ENCODE measurements at places on chromosomes 2 and 18.

DNA sequence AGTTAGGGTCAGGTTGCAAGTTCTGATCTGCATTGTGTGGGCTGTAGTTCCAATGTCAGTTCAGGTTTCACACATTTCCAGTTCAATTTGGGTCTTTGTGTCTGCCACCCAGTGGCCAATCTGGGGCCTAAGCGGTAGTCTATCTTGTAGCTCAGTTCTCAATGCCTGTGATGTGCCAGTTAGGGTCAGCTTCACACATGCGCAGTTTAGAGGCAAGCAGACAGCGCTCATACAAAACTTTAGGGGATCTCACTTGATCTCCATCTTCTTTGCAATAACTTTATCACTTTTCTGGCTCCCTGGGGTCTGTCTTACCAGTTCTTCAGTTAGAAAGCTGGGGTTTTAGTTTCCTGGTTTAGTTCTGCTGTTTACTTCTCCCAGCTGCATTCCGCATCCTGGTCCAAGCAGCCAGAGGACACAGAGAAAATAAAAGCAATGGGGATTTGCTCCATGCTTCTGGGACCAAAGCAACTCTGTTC, 11.0 kb upstream of the ZNF24 start:
- peak; percentile 59 for DNase-seq

DNA sequence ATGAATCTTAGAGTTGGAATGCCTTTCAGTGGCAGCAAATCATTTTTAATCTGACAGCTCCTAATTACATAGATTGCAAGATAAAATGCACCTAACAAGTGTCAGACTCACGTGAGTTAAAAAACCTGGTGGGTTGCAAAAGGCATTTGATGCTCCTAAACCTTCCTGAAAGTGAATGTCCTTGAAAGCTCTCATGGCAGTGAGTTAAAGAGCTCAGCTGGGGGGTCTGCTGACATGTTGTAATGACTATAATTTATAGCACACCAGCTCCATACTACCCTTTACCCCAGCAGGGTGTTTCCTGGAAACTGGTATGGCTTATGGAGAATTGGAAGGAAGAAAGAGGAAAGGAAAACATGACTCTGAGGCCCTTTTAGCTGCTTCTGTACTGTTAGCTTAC, 91.9 kb upstream of the CAVIN2 start:
- no peak for DNase-seq

GRCh38 chr18:74791501-74792194, 194.0 kb downstream of the ZNF407 start:
- DNase-seq, result no peak

GRCh38 chr2:53508667-53509066, 258.9 kb upstream of the CHAC2 start:
- DNase-seq, result no peak

DNA sequence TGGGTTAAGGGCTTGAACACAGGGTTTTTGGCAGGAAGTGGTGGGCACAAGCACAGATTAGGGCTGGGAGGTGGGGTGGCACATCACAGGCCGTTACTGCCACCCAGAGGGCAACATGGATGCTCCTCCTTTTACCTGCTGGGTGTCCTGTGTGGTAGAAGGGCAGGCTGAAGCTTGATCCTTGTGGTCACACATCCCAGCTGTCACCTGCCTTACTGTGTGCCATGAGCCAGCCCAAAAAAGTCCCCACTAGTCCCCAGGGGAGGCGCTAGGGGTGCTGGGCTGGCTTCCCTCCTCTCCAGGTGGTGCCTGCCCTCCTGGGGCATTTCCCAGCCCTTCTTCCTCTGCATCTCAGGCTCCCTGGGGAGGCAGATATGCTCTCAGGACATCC, 50.5 kb upstream of the ALPP start:
- DNase-seq, result no peak

- DNase-seq, result no peak
These were observed 95.1 kb downstream of the BAZ2B start for GRCh38 chr2:159521272-159521671.

DNA sequence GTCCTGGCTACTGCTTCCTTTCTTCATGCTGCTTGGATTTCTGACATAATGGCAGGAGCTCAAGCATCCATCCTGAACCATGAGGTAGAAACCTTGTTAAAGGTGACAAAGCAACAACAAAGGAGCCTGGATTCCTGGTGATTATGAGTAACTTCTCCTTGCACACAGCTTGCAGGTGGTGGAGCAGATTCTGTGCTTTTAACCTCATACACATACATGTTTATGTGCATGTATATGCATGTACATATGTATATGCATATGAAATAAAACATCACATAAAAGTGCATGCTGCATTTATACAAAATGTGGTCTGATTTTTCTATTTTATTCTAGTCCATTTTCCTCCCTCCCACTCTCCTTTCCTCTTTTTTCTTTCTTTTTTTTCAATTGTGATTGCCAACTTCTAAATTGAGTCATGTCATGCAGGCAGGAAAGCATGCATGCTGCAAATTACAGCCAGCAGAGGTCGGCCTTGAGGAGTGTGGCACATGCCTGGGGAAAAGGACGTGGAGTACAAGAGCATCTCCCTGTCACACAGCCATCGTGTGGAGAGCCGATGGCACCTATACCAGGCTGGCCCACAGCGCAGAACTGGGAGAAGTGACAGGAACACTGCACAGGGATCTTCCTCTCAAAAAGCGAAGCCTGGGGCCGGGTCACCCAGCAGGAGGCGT, 17.9 kb downstream of the LCT start:
- peak; percentile 68 for DNase-seq

DNA sequence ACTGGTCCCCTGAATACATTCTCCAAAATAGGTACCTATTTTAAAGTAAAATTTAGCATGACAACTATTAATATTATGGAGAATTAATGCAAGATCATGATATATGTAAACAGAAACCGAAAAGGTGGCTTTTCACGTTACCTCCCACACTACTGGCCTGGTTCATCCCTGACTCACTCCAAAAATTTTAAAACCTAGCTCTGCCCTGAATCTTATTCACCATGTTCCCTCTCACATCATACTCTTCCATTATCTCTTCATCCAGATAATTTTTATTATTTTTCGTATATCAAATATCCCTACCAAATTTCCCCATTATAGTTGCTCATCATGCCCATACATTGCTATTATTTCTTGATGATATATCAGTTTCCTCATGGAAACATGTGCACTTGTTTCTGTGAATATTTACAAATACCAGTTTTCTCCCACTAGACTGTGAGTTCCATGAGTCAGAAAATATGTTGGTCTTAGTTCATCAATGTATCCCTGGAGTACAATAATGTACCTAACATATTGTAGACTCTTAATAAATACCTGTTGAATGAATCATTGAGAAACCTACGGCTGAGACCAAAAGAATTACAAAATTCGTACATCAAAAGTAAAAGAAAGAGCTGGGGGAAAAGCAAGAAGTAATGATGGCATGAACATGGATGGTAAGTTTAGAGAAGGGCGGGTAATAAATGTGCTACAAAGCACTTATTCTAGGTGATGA, 360.1 kb upstream of the CHAC2 start:
- DNase-seq, result no peak

DNA sequence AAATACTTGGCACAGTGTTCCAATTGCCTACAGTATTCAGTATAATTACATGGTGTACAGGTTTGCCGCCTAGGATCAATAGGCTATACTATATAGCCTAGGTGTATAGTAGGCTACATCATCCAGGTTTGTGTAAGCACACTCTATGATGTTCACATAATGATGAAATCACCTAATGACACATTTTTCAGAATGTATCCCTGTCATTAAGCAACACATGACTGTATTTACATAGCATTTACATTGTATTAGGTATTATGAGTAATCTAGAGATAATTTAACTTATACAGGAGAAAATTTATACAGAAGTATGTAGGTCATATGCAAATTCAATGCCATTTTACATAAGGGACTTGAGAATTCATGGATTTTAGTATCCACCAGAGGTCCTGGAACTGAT, 35.4 kb downstream of the SCN7A start:
- no peak for DNase-seq

- DNase-seq, result no peak
These were observed 51.1 kb upstream of the LGALSL start for GRCh38 chr2:64402876-64403275.

DNA sequence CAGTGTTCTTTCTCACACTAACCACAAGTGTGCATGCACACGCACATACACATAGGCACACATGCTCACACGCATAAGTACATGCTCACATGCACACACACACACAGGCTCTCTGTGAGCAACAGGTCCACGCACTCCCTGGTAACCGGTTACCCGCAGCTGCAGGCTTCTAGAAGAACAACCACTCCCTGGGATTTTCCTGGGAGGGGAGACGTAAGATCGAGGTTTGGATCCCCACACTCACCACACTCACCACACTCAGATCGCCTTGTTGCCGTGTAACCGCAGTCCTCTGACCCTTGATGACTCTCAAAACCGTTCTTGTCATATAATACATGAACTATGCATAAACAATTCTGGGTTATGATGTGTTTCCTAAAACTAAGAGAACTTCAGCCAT, 42.2 kb downstream of the TTC32 start:
- DNase-seq, result no peak

DNA sequence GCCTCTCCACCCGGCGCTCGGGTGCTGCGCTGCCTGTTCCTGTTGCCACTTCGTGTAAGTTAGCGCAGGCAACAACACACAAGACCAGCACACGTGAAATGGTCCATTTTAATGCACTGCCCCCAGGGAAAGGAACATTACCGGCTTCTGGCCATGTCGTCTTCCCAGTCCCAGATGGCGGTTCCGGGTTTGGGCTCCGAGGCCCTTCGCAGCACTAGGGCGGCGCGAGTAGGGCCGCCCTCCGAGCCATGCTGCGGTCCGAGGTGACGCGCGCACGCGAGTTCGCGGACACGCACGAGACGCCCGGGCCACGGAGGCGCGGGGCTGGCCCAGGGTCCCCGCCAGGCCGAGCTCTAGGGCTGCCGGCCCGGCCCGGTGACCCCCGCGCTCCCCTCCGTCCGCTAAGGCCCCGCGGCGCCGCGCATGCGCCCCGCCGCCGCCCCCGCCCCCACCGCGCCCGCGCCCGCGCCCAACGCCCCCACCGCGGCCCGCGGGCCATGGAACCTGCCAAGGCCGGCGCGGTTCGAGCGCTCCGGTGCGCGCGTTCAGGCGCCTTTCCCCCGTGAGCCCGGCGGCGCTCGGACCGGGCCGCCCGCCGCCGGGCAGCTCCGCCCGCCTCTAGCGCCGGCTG, 367 bp upstream of the ZNF236 start:
- peak; percentile 59 for DNase-seq

- DNase-seq, result no peak
These were observed 28.6 kb downstream of the DOCK10 start for GRCh38 chr2:225013425-225014365.

- no peak for DNase-seq
These were observed 234.0 kb downstream of the FAM210A start for GRCh38 chr18:13492314-13492713.

GRCh38 chr2:69053416-69053965, 40.5 kb downstream of the ANTXR1 start:
- no peak for DNase-seq

GRCh38 chr18:27860701-27861107, 316.2 kb downstream of the CDH2 start:
- DNase-seq, result no peak

DNA sequence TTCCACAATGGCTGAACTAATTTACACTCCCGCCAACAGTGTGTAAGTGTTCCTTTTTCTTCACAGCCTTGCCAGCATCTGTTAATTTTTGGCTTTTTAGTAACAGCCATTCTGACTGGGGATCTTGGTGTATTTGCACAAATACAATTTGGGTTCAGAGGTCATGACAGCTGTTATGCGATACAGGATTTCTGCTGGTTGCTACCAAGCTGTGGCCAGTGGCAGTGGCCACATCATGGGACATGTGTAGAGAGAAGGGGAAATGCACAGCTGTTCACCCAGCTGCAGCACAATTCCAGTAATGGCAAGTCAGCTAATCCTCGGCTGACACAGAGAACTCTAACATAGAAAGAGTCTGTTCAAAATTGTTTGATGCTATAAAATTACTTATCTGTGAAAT, 21.0 kb upstream of the SELENOI start:
- no peak for DNase-seq

DNA sequence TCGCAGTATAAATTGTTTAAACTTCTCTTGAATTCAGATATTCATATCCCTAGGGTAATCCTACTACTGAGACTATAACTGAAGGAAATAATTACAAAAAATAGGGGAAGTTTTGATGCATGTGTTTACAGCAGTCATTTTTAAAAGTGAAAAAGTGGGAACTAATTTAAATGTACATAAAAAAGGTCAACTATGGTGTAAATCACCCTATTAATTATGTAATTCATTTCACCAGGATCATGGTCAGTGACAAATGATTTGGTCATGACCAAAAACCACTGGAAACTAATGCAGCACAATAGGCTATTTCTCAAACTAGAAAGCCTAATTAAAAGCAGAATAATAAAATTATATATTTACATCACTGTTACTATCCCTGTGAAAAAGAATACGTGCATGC, 5.0 kb upstream of the CNGA3 start:
- DNase-seq, result no peak

GRCh38 chr2:190197143-190197720, 122.4 kb downstream of the HIBCH start:
- no peak for DNase-seq

DNA sequence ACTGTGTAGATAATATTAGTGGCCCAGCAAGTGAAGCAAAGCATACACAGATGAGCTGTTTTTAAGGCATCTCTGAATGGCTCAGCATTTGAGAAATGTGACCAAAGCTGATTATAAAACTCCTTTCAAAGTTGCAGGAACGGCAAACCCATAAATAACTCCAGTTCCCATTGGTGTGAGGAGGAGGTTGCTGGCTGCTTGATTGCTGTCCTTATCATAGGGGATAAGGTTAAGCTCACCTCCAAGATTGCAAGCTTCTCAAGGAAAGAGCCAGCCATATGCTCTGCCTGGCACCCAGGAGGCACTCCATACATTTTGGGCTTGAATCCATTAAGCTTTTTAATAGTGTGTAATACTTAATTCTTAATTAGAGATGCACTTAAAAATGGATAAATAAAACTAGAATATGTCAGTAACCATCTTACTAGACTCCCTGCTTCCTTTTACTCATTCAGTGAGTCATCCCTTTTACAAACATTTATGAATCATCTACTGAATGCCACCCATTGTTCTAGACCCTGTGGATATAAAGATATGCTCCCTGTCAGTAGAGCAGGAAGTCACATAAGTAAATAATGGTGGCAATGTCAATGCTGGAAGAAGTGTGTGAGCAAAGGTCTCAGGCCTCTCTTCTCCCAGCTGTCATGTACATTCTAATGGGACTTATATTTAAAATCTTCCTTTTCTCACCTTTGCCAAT, 99.3 kb downstream of the SPATS2L start:
- DNase-seq, result no peak

DNA sequence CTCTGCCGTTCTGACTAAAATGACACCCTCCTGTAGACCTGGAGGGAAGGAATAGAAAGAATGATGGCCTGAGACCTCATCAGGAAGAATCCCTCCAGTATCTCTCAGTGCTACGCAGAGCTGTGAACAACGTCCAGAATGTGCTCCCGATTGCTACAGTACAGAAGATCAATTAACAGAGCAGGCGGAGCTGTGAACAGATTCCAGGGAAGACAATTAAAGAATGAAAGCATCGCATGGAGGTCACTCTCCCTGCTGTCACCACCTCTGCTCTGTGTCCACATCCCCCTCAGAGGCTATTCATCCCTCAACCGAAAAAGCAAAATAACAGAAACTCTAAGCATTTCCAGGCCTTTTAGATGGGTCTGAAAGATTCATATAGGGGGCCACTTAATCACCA, 481.0 kb downstream of the EIPR1 start:
- DNase-seq, result no peak

Data from stimulated activated effector memory CD8-positive, alpha-beta T cell treated with anti-CD3 and anti-CD28 coated beads, Interleukin-12 subunit alpha, Interleukin-12 subunit beta, amount 100 ng/mL, for 72 hours (primary cell).